ENCODE measurements at places on chromosomes 4 and X.

- no peak for DNase-seq
These were observed 275.7 kb downstream of the STPG2 start for GRCh38 chr4:97867557-97868091.

- DNase-seq: no peak
These were observed 358.7 kb upstream of the EMCN start for GRCh38 chr4:100876546-100876945.

- DNase-seq: no peak
These were observed 800.2 kb upstream of the FTHL17 start for GRCh38 chrX:31872007-31872406.

- DNase-seq: no peak
These were observed 91.1 kb upstream of the ATP8A1 start for GRCh38 chr4:42747971-42748370.

- no peak for DNase-seq
These were observed 476.5 kb downstream of the NKX6-1 start for GRCh38 chr4:84022564-84022963.
